Stimulated activated CD4-positive, alpha-beta T cell treated with anti-CD3 and anti-CD28 coated beads, Interleukin-4, amount 100 ng/mL, for 4 hours (primary cell): ENCODE measurements at places on chromosomes 4 and X.

- DNase-seq, result no peak
Measured at GRCh38 chrX:2595258-2595657, 94.5 kb upstream of the DHRSX start.

GRCh38 chrX:54798137-54798536 is at the start of gene ITIH6:
TSS of gene ITIH6 (minus strand) at chrX:54798255. CDS start at chrX:54798210, 45 bp downstream.
- no peak for DNase-seq

GRCh38 chrX:17441965-17442364 is 67.0 kb downstream of the NHS start:
- DNase-seq, result no peak

DNA sequence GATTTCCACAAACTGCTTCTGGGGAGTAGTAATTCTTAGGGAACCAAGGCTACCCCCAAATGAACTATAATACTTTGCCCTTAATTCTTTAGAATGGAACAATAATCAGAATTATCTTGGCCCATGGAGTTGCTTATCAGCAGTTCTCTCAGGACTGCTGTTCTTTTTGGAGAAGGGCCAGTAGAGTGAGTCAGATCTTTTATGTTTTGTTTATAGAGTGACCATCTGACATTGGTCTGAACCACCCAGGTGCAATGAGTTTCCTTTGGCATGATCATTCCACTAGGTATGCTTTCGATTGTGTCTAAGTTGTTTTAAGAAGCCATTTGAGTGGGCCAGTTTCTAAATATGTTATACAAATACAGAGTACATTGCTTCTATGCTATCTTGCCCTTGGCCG is 31.8 kb downstream of the PRRG1 start:
- no peak for DNase-seq

- no peak for DNase-seq
Measured at GRCh38 chr4:8538076-8538702, 42.0 kb upstream of the GPR78 start.

- no peak for DNase-seq
Measured at GRCh38 chr4:58679886-58680285, 1569.7 kb upstream of the IGFBP7 start.

DNA sequence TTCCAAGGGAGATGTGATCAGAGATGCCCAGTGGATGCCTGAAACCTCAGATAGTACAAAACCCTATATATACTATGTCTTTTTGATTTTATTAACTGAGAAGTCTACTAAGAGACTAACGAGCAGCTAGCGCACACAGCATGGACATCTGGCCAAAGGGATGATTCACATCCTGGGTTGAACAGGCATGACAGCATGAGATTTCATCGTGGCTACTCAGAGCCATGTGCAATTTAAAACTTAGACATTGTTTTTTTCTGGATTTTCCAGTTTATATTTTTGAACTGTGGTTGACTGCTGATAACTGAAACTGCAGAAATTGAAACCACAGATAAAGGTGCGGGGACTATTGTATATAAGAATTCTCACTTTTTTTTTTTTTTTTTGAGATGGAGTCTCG is 2252.9 kb upstream of the AGA start:
- no peak for DNase-seq

GRCh38 chrX:44946771-44947170 is 73.8 kb downstream of the KDM6A start:
- DNase-seq, result no peak

DNA sequence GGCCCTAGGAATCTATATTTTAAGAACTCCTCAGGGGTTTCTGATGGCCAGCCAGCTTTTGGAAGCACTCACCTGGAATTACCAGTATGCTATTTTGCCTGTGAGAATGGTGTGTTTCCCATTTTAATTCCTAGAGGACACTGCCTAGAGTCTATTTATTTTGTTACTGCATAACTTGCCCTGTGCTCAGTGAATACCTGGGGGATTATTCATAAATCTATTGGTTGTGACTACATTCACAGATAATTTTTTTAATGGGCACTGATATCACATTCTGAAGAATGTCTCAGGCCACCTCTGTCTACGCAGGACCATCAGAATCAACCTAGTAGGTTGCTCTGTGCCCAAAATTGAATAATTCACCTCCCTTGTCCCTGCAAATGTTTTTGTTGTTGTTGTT is 6.7 kb downstream of the ARL13A start:
- no peak for DNase-seq

DNA sequence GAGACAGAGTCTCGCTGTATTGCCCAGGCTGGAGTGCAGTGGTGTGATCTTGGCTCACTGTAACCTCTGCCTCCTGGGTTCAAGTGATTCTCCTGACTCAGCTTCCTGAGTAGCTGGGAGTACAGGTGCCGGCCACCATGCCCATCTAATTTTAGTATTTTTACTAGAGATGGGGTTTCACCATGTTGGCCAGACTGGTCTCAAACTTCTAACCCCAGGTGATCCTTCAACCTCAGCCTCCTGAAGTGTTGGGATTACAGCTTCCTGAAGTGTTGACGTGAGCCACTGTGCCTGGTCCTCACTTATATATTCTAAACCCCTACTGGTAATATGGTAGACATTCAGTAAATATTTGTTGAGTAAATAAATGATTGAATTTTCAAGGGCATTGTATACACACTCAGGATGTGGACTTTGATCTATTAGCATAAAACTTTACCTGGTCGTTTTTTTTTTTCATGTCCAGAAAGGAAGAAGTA is 33.0 kb downstream of the MTHFD2L start:
- no peak for DNase-seq

DNA sequence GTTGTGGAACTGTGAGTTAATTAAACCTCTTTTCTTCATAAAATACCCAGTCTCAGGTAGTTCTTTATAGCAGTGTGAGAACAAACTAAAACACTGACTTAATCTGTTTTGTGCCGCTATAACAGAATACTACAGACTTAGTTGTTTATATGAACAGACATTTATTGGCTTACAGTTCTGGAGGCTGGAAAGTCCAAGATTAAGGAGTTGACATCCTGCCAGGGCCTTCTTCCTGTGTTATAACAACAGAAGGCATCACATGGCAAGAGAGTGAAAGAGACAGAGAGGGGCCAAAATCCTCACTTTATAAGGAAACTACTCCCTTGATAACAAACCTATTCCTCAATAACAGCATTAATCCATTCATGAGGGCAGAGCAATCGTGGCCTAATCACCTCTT is 42.5 kb upstream of the KCNIP4 start:
- no peak for DNase-seq

- no peak for DNase-seq
Measured at GRCh38 chr4:91171217-91171616, 1044.0 kb downstream of the CCSER1 start.

DNA sequence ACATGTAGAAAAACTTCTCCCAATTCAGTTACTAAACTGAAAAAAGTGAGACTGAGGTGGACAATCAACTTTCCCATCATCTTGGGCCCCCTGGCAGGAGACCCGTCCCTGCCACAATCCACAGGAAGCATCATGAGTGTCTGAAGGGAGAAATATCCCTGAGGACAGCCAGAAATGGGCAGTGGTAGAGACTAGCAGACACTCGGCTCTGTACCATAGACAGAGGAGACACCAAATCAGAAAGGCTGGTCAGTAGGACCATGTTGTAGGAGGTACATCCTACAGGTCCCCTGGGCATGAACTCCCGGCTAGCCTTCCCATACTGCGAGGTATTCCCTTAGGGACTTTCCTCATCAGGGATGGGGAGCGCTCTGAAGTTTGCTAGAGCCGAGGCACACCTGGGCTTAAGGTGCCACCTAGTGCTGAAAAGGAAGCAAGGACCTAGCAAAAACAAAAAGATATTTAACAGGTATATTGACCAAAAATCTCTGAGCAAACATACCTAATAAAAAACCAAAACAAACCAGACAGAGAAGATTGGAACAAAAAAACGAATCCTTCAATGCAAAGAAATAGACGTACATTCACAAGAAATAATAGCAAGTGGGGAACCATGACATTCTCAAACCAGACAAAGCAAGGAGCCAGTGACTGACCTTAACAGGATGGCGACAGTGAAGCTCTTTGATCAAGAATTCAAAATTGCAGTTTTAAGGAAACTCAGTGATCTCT is 55.6 kb downstream of the HAUS3 start:
- DNase-seq, result no peak

- DNase-seq, result no peak
Measured at GRCh38 chrX:16063141-16063540, 60.2 kb upstream of the GRPR start.

GRCh38 chr4:825971-826330 is at the start of gene CPLX1:
TSS of gene CPLX1 (minus strand) at chr4:826129. CDS start at chr4:824522, 1,607 bp downstream.
- DNase-seq, result peak; percentile 28

DNA sequence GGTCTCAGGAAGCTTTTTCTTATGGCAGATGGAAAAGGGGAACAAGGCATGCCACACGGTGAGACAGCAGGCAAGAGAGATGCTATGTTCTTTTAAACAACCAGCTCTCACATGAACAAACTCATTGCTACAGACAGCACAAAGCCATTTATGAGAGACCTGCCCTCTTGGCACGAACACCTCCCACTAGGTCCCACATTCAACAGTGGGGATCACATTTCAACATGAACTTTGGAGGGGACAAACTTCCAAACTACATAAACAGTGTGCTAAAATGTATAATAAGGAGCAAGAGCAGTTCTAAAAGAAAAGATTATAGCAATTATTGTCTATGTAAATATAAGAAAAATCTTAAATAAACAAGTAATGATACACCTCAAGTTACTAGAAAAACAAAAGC is 391.8 kb upstream of the CPXCR1 start:
- no peak for DNase-seq

GRCh38 chrX:2723286-2723879 is 28.5 kb upstream of the XG start:
- no peak for DNase-seq

GRCh38 chr4:186061921-186062320 is 7.0 kb upstream of the TLR3 start:
- DNase-seq, result no peak

GRCh38 chr4:178306565-178306964 is 864.3 kb upstream of the AGA start:
- DNase-seq, result no peak

DNA sequence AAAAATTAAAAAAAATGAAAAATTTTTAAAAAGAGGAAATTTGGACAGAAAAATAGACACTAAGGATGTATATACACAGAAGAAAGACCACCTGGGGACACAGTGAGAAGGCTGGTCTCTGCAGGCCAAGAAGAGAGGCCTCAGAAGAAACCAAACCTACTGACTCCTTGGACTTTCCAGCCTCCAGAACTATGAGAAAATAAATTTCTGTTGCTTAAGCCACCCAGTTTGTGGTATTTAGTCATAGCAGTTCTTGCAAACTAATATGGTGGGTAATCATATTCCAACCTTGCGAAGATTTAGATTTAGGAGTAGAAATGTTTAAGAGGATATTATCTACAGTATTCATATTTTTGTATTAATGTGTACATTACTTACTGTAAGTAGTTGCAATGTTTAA is 56.4 kb downstream of the COQ2 start:
- DNase-seq, result no peak

DNA sequence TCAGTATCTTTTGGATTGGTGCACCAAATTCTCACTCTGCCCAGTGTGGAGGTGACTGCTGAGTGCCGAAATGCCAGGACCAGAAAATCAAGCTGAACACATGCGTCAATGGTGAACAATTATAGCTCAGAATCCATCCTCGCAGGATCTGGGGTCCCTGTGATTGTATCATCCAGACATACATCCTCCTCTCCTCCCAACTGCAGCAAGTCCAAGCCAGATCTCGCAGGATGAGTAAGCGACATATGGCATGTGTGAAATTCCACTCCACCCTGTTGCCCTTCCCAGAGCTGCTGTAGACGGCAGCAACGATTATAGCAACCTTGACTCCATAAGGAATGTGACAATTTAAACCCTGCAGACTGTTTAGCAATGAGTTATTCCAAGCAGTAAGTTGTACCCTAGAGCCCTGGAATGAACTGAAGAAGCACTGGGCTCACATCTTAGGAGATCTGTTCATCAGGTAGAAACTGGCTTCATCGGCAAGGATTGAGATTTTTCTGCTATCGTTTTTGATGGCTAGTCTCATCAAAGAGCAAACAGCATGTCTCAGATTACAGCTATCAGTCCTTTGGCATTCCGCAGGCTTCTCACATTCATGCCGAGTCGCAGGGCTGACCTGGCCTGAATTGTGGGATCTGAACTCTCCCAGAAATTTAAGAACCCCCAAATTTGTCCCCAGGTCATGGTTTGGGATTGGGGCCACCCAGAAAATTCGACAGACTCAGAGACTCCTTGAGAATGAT is 35.5 kb upstream of the SORBS2 start:
- DNase-seq, result no peak

DNA sequence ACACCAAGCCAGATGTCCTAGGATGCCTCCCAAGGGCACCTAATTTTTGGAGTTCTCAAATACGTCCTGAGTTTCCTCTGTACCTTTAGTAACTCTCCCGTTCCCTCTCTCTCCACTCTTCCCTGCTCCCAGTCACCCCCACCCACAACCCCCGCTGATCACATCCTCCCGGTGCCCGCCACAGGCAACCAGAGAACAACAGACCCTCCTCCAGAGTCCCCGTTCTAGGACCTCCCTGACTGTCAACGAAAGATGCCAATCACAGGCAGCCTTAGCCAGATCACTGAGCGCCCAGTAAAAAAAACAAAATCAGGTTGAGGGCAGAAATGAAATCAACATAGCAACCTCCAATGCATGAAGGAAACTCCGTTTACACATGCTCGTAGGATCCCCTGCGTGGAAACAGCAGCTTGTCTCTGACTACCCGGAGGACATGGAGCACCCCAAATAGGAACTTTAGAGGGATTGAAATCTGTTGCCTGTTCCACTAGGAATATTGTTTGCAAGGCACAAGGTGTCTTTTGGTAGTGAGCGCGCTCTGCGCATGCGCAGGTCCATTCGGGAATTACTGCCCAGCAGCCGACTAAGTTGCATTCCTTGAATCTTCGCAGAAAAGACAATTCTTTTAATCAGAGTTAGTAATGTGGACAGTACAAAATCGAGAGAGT is at the start of gene GABRB1:
TSS of gene GABRB1 (plus strand) at position 557 of the 668 bp plus-strand sequence.
- DNase-seq, result no peak

DNA sequence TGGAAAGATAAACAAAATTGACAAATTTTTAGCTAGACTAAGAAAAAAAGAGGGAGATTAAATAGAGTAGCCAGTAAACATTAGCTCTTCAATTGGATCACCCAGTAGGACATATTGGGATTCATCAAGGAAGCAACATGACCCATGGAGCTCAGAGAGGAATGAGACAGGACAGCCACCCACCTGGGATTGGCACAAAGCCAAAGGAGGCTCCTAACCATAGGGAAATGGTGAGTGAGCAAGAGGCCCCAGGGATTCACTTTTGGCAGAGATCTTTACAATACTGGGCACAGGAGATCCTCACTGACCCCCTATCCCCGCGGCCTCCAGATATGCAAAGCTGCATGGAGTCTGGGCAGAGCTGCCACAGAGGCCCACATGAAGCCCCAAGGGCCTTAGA is 34.8 kb upstream of the CXCL6 start:
- DNase-seq, result no peak

GRCh38 chrX:7110821-7111276 is 36.7 kb upstream of the STS start:
- no peak for DNase-seq
